GOT3 (cell line): ENCODE measurements at places on chromosomes 3 and 15.

DNA sequence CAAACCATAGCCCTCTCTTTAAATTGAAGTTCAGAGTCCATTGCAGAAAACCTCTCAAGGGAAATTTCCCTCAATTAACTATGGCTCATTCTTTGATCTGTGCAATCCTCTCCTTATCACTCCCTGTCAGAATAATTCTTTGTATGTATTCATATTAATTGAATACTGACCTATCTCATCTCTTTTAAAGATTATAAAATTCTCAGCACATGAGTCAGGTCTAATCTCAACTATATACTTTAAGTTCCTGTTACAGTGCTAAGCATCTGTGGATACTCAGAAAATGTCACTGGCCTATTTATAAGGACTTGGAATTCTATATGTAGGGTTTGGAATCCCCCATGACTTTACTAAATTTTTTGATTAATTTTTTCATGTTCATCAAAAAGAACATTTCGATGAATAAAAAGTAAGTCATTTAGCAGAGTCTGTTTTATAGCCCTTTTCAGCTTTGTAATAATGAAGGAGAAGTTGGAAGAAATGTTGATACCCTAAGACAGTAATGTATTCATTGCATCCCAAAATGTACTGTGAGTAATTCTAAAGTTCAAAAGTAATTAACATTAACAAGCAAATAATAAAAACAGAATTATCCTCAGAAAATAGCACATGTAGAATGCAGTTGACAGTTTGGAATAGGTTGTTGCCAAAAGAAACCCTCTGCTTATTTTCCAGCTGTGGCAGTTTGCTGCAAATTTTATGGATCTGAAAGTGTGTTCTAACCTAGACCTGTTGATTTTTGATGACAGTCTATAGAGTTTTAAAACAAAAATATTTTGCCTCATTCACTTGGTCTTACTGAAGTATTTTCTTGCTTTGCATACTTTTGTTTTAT, 503.4 kb upstream of the CBLB start:
- DNase-seq = no peak

GRCh38 chr3:71672807-71673206, 52.4 kb downstream of the EIF4E3 start:
- DNase-seq = no peak

DNA sequence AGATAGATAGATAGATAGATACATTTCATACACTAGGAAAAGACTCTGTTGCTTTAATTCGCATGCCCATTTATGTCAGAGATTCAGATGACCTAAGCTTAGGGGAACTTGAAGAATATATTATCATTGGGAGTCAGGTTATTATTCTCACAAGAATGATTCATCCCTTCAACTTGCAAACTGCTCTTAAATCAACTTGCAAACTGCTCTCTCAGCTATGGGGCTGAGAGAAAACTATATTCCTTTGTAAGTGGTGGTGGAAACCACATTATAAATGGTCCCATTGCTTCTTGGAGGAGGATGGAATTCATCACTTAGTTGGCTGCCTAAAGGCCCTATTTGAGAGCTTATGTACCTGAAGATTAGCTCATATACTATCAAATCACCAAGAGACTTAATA, 160.9 kb upstream of the STAC start:
- no peak for DNase-seq

DNA sequence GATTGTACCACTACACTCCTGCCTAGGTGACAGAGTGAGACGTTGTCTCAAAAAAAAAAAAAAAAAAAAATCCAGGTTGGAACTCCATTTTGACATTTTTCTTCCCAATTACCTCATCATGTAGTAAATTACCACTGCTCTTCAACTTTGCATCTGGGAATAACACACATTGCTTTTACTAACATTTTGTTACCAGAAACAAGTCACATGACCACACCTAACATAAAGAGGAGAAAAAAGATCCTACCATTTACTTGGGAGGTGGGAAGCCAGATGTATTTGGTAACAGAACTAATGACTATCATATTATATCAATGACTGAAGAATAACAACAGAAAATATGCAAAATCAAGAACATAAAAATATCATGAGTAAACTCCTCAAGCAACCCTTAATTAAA, 49.6 kb downstream of the ULK4 start:
- no peak for DNase-seq

DNA sequence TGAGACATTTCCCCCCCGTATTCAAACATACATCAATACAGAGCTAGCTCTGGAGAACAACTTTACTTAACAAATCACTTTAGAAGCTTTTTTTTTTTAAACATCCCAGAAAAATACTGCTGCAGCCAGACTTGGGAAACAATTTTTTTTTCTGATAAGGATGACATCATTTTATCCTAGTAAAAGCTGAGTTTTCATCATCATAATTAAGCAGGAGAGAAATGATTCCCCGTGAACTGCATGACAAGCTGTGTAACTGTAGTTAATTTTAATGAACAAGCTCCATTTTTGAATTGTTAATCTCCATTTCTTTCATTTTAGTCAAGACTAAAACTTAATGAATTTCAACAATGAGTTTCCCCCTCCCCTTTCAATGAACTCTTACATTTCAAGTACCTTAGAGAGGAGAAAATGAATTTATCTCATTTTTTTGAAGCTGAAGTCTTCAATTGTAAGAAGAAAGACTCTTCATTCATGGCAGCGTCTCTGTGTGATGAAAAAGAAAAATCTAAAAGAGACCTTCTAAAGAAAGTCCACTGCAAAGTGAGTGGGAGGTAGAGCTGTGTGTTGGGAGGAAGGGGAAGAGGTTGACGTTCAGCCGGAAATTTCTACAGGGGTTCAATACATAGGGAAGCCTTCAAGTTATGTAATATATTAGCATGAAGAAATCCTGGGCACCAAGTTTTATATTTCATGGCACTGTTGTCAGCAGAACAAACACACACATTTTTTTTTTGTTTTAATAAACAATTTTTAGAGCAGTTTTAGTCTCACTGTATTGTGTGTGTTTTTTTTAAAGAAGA, 31.7 kb downstream of the HES1 start:
- no peak for DNase-seq

DNA sequence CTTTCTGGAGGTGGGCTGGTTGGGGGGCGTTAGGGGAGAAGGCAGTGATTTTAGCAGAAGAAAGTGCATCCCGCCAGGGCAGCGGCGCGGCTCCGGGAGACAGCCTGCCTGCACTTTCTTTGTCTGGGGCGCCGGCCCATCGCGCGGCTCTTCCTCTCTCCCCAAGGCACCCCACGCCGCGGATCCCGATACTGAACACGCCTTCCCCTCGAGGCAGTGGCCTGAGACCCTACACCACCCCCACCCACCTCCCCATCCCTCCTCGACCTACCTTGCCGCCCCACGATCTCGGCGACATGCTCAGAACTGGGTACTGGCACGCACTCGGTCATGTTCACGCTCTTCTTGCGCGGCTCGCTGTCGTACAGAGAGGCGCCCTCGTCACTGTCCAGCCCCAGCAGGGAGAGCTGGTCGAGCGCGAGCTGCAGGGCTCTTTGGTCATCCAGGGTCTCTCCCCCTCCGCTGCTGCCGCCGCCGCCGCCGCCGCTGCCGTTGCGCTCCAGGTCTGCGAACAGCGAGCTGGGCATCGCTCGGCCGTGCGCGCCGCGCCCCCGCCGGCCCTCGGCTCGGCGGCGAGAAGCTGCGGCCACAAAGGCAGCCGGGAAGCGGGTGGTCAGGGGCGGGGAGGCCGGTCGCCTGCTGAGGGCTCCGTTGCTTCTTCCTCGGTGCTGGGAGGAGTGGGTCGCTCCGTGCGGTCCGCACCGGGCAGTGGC, 483 bp downstream of the MEX3B start:
- no peak for DNase-seq

DNA sequence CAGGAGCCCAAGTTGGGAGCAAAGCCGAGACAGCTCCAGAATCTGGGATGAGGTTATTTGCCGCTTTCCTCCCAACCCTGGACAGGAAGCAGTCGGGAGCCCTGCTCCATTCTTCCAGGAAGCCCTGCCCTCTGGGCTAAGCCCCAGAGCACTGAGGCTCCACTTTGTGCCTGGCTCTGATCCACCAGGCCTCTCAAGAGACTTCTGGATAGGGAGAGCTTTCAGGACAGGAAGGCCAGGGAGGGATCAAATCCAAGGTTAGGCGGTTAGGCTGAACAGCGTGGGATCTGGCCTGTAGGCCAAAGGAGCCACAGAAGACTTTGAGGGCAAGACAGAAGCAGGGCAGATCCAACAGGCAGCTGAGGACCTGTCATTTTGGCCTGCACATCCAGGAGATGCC, 835 bp downstream of the STOML1 start:
- DNase-seq = peak; percentile 7

- DNase-seq = no peak
Measured at GRCh38 chr3:122366379-122366749, 16.7 kb downstream of the MIX23 start.

DNA sequence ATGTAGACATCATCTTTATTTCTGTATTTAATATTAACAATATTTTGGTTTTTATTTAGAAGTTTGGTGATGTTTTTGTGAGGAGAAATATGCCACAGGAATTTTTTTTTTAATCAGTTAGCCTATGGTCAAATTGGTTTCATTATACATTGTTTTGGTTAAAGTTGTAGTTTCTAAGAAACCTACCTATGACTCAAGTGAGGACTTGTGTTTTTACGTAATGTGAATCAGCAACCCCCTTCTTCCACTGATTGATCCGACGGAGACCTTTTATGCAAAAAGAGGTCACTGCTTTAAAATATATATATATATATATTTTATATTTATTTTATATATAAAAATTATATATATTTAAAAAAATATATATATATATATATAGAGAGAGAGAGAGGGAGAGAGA, 698.1 kb downstream of the FHIT start:
- DNase-seq = no peak

DNA sequence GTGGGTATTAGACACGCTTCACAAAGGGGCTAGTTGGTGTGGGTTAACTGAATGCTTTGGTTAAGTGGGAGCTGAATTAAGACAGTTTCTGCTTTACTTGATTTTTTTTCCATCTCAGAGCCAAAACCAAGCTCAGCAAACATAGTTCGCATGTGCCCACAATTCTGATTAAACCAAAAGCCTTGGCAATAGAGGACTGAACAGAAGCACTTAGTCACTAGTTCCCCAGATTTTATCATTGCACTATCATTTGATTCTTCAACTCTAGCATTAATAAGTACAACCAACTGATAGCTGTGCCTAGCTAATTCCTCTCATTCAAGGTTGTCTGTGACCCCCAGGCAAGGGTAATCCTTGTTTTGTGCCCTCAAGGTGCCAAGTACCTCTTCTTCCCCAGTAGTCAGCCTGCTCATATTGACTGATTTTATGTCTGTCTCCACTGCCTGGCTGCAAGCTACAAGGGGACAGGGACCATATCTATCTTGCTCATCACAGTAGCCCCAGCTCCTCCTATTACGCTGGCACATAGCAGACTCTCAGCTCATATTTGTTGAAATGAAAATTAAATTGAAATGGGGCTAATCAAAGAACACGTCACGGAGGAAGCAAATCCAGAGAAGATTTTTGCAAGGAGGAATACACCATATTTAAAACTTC, 9.9 kb upstream of the ARHGEF3 start:
- DNase-seq = no peak
